ENCODE measurements at places on chromosomes 2 and 18.
A peak's percentile ranks its signal among the peaks of the same experiment; 100 is the strongest.

DNA sequence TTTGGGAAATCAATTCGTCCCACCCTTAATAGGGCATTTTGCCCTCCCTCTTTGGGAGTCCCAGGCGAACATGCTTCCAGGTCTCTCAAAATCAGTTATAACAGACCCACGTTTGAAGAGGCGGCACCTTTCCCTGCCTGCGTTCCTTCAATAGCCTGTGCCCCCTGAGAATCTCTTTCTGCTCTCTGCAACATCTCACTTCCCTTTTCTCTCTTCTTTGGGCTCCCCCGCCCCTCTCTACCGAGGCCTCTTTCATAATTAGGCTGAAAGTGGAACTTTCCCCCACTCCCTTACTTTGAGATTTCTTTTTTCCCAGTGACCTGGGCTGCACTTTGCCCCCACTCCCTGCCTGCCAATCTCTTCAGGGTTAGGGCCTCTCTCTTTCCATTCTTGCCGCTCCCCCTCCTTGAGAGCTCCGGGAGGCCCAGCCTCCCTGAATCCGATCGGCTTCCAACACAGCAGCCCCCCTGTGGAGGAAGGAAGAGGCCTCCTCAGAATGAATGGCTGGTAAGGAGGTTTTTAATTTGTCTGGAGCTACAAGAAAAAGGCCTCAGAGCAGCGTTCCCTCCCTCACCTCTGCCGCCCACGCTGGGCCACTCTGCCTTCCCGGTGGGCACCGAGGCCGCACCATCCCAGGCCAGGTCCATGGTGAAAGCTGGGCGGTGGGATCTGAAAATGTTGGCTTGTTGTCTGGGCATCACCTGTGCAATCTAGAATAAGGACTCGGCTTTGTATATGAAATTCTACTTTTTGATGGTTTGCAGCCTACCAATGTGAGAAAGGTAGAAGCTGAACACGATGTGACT lies 162.6 kb upstream of the SIX3 start:
- no peak for DNase-seq

GRCh38 chr18:30860741-30861140 lies 181.8 kb downstream of the DSC3 start:
- no peak for DNase-seq

- DNase-seq = no peak
Observed at GRCh38 chr2:31057691-31058090, 80.5 kb downstream of the GALNT14 start.

GRCh38 chr2:39421354-39421753 lies 15.7 kb downstream of the MAP4K3 start:
- no peak for DNase-seq

GRCh38 chr18:23868136-23868785 lies 146.3 kb upstream of the TTC39C start:
- DNase-seq = no peak

DNA sequence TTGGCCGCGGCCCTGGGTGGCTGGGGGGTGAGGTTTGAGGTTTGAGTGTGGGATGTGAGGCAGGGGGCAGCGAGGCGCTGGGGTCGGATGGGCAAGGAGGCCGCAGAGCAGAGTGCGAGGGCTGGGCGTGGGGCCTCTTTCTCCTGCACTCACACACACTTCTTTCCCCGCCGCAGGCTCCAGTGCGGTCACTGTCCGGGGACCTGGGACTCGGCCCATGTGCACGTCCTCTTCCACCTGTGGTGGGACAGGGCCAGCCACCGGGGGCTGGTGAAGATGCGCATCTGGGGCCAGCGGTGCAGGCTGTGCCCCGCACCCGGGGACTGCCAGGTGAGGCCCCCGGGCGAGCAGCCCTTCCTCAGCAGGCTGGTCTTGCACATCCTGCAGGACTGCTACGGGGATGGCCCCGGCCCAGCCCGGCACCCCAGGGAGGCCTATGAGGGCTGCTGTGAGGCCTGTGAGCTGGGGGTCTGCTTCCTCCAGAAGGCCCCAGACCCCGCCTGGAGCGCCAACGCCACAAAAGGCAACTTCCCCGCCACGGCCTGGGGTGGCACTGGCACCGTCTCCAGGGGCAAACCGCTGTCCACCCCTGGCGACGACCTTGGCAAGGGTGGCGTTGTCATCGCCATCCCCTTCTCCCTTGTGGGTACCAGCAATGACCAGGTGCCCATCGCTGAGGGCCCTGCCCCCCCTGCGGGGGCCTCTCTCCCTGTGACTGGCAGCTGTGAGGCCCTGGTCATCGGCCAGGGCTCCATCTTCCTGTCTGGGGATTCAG lies 2.2 kb downstream of the RTP5 start:
- no peak for DNase-seq

DNA sequence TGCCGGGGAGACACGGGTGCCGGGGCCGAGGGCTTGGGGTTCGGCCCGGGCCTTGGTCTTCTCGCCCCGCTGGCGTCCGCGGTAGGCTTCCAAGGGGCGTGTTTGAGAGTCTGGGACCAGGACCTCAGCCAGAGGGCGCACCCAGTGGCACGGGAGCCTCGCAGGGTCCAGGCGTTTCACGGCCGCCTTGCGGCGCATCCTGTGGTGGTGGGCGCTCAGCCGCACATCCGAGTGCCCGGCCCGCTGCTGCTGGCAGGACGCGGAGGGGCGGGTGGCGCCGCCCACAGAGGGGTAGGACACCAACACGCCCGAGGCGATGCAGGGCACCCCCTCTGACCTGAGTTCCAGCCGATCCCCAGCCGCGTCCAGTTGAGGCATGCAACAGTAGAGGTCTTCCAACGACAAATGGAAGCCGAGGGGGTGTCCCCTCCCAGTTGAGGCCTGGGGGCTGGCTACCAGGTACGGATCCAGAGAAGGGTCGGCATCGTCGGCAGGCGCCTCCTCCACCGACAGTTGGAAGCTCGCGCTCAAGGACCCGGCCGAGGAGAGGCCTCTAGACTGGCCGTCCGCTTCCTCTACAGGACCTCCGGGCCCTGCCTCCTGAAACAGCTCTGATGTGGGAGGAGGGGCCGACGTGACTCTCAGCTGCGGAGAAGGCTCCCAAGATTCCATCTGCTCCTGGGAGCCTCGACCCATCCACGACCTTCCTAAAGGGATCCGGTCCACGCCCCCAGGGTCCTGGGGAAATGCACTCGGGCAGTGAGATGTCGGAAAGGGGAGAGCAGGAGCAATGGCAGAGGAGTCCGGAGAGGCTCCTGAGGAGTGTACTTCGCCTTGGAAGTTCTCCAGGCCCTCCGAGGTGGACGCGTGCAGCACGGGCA lies 6.3 kb downstream of the C2orf81 start:
- peak; percentile 83 for DNase-seq

DNA sequence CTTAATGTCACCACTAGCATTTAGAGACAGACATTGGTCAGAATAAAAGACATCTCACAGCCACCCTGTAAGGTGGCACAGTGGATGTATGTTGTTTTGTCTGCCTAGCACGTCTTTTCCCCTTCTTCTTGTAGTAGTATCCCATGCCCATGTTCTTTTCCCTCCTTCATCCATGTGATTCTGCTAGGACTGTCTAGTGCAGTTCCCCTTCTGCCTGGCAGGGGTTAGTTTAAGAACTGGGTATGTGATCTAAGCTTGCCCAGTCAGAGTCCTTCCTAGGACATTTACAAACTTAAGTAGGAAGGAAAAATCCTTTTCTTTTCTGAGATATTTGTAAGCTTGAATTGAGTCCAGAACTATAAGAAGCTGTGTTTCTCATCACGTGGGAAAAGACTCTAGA lies 172.3 kb downstream of the BABAM2 start:
- no peak for DNase-seq

DNA sequence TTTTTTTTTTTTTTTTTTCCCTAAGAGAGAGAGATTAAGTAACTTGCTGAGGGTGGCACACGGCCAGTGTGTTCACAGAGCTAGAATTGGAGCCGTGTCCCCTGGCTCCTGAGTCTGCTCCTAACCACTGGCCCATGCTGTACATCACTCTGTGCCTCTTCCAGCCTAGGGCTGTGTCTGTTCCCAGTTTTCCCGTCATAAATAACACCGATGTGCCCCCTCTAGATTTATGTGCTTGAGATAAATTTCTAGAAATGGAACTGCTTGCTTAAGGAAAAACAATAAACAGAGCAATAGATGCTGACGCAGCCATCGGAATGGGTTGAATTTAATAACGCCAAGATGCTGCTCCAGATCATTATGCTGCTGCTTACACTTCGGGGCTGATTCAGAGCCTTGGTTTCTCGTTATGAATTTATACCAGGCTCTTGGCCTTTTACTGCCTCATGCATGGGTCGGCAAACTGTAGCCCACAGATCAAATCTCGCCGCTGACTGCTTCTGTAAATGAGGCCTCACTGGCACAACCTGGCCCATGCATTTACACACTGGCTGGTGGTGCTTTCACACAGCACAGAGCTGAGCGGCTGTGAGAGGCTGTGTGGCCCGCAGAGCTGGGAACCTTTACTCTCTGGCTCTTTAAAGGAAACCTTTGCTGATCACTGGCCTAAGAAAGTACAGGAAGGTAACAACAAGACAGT lies 58.1 kb downstream of the NDUFA10 start:
- no peak for DNase-seq

DNA sequence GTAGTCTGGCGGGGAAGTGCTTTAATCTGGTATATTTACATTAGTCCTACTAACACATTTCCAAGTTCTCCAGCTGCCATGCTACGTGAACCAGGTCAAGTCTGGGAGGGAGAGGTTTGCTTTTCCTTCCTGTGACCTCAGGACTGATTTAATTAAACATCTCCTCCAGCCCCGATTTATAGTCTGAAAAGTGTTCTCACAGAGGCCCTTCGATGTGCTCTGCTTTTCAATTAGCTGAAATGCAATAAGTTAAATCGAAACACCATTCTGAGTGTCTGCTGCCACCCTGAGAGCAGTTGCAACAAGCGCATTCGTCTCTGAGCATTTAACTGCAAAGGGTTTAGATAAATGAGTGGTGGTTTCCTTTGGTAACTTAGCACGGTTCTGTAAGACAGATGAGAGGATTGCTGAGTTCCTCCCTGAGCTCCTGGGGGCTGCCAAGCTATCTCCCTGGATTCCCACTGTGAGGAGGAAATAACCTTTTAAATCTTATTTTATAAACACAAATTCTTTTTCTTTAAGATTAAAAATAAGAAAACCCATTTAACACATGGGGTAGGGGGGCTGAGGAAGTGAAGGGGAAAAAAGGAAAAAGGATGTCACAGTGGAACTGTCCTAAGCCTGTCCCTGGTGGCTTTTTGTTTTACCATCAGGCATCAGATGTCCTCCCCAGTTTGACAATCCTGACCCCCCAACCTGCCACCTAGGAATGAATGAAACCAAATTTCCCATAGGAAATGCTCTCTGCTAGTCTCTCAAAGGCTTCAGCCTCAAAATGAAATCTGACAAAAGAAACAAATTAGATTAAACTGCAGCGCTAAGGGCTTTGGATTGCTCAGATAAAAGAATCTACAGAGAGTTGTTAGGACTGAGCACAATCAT lies 56.5 kb upstream of the CREB1 start:
- peak; percentile 71 for DNase-seq

- no peak for DNase-seq
Observed at GRCh38 chr18:76434452-76434851, 60.6 kb downstream of the ZNF516 start.

- DNase-seq = no peak
Observed at GRCh38 chr18:59633317-59633716, 63.9 kb downstream of the CCBE1 start.

DNA sequence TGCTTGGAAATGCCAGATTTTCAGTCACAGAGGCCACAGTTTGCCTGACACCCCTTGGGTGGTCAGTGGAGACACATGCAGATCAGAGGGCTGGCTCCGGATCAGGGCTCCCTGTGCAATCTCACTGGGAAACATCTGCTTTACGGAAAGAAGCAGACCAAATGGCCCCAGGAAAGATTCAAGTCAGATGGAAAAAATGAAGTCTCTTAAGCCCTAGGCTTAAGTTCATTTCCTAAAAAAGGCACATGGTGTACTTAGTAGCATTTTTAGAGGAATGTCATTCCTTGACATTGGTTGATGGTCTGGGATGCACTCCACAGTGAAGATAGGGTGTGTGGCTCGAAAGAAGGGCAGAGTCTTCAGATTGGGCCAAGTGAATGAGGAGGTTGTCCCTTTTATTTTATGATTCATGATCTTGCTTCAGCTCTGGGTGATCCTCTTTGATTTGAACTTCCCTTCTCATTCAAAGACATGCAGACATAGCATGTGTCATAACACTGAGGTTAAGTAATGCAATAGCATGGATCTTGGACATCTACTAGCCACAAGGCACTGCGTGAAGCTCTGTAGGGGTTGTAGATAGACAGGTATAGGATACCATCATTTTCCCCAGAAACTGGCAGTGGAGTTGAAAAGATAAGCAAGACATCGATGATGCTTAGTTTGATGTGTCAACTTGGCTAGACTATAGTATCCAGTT lies 56.5 kb downstream of the KCNE4 start:
- no peak for DNase-seq

All from head of caudate nucleus (tissue), 42 donors.